ENCODE measurements at places on chromosomes 7 and 10.
A peak's percentile ranks its signal among the peaks of the same experiment; 100 is the strongest.

GRCh38 chr10:27252267-27253000 is 11.8 kb upstream of the ACBD5 start:
- peak; percentile 77 for DNase-seq

- peak; percentile 44 for DNase-seq
Observed at GRCh38 chr10:99551158-99551557, 18.4 kb downstream of the NKX2-3 start.

DNA sequence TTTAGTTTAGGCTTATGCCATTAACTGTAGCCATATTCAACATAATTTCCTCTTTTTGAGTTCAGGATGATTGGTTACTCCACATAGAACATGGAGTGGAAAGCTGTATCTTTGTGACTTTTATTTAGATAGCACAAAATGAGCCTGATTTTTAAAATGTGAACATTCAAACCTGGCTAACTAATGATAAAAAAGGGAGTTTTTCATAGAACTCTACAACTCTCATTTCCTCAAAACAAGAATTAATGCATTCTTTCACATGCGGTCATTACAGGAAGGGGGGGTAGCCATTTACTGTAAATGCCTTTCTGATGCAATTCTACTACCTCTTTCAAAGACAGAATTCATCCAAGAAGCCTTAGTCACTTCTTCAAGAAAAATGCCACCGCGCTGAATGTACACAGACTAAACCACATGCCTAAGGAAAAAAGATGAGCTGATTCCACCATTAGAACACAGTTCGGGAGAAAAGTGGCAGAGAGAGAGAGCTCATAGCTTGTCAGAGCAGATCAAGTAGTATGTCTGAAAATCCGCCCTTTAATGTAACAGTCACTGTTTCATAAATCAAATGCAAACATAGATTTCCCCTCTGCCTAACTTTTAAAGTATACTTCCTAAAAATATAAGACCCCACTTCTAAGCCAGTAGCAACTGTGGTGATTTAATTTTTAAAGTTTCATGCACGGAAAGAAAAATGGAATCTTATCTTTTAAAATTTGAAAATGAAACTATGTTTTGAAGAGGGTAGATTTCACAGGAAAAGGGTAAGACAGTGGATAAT is 226.4 kb upstream of the KLF14 start:
- no peak for DNase-seq

DNA sequence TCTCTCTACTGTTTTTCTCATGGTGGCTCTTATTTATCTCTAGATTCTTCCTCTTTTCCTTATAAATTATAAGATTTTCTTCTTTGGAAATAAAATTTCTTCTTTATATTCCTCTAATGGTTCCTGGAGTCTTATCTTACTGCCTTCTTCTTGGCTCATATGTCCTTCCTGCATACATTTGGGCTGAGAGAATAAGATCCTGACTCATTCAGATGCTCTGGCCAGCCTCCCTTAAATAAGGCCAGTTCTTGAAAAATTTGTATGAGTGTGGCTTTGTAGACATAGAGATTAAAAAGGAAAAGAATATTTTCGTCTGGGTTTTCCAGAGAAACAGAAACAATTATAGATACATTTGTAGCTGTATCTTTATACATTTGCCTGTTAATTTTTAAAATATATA is 411.3 kb downstream of the KIF20B start:
- no peak for DNase-seq

- DNase-seq: no peak
Observed at GRCh38 chr10:127498087-127498486, 51.0 kb upstream of the NPS start.

GRCh38 chr7:5422396-5423305 is 983 bp downstream of the TNRC18 start:
- peak; percentile 56 for DNase-seq

DNA sequence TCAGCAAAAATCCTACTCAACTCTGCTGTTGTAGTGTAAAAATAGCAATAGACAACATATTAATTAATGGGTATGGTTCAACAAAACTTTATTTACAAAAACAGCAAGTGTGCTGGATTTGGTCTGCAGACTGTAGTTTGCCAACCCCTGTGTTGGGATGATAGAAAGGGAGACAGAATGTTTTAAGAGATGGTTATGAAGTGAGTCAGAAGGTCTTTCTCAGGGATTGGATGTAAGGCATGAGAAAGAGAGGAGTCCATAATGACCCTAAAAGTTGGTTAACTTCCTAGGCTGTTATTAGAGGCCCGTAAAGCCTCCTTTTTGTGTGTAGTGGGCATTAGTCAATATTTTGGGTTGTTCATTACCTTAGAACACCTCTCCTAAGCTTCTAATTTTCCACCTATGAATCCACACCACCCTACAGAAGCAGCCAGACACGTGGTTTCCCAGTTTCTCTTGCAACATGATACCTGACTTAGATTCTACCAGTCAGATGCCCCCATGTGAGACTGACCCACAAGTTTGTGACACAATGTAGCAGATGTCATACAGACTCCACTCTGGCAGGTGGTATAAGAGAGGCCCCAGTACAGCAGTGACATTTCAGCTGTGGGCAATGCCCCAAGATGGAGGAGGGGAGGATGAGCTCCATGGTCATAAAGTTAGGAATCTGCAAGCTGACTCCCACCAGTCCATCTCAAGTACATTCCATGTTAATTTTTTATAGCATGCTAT is 1015.6 kb downstream of the KCNMA1 start:
- DNase-seq: no peak

DNA sequence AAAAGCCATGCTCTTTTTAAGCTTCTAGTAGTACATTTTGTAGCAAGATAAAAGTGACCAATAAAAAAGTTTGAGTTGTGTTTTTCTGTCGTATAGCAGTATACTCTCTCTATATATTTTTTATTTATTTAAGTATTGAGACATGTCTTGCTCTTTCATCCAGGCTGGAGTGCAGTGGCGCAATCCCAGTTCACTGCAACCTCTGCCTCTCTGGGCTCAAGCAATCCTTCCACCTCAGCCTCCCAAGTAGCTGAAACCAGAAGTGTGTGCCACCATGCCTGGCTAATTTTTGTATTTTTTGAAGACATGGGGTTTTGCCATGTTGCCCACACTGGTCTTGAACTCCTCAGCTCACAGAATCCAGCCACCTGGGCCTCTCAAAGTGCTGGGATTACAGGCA is 2.8 kb downstream of the SUGCT start:
- DNase-seq: no peak

- DNase-seq: no peak
Observed at GRCh38 chr10:16886031-16886430, 68.8 kb upstream of the RSU1 start.

GRCh38 chr7:64407148-64407547 is 93.4 kb downstream of the ZNF736 start:
- no peak for DNase-seq

GRCh38 chr10:102229810-102230263 is 3.7 kb downstream of the ELOVL3 start:
- peak; percentile 92 for DNase-seq

GRCh38 chr7:45689011-45689796 is 115.0 kb downstream of the ADCY1 start:
- DNase-seq: peak; percentile 16

- peak; percentile 73 for DNase-seq
Observed at GRCh38 chr10:35127289-35127891, 744 bp downstream of the CREM start.

DNA sequence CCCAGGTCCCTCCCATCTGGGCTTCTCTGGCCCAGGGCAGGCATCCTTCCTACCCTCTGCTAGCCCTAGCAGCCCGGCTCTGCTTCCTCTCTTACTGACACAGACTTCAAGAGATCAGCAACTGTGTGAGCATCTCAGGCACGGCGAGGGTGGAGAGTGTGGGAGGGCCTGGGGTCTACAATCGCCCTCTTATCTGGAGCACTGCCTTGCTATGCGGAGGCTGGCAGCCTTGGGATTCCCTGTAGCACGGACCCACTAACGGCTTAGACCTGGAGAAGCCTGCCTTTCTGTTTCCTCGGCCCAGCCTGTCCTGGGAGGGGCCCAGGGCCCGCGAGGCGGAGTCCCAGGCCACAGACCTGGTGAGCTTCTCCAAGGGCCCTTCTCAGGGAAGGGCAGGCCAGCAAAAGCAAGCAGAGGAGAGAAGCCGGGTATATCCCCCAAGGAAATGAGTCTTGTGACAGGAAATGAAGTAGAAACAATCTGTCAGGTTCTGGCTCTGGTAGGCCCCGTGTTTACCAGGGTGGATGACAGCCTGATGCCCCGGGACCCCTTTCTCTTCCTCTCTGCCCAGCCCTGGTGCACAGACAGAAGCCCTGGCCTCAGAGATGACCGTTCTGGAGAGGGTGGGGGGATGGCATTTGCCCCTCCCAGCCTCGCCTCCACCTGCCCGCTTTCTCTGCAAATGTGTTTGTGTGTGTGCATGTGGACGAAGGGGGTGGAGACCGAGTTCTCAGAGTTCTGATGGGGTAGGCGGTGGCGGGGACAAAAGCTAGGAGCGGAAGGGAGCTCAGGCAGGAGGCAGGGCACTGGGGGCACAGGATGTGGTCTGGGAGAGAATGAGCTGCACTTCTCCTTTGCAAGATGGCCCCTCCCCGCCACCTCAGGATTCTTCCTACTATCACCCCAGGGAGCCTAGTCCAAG is 2.5 kb downstream of the LRCH4 start:
- peak; percentile 71 for DNase-seq

DNA sequence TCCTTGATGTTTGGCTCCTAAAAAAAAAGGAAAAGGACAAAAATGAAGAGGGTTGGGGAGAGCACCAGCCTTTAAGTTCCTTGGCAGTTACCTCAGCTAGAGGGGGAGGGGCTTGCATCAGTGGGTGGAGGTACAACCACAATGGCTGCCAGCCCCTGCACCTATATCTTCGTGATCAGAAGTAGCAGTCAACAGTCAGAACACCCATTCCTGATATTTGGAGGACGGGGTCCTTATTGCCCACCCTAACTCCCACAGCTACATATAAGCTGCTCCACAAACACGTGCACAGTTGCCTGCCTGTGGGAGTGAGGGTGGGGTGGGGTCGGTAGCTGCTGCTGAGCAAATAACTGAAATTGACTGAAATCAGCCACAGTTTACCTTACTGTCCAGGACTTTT is 26.2 kb downstream of the C1GALT1 start:
- DNase-seq: no peak

DNA sequence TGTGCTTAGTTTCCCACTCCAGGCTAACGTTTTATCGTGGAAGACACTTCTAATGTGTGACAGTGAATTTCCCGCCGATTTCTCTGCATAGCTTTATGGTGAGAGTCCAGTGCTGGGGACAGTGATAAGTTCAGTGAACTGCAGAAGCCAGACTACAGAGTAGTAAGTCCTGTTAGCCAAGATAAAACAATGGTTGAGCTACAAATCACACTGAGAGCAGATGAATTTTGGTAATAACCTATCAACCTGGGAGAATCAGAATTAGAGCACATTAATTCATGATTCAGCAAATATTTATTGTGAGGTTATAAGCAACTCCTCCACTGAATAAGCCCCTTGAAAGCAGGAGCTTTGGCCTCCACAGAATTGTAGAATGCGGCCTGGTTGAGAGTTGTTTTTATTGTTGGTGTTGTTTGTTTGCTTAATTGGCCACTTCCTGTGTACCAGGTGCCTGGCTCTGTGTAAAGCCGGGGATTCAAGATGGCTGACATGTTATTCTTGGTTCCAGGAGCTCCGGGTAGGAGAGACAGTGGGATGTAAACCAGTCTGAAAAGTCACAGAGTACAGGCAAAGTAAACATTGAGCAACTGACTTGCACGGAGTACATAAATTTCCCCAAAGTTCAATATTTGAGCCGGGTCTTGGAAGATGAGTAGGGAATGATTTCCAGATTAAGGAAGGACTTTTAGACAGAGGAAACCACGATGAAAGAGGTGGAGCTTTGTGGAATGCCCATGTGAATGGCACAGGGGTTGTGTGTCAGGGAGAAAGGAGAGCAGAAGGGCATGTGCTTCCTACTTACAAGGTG is 112.7 kb downstream of the SNX10 start:
- DNase-seq: no peak

GRCh38 chr10:47349516-47349915 is 1.4 kb downstream of the RBP3 start:
- DNase-seq: no peak

- DNase-seq: no peak
Observed at GRCh38 chr7:107891636-107892366, 818 bp downstream of the DLD start.

DNA sequence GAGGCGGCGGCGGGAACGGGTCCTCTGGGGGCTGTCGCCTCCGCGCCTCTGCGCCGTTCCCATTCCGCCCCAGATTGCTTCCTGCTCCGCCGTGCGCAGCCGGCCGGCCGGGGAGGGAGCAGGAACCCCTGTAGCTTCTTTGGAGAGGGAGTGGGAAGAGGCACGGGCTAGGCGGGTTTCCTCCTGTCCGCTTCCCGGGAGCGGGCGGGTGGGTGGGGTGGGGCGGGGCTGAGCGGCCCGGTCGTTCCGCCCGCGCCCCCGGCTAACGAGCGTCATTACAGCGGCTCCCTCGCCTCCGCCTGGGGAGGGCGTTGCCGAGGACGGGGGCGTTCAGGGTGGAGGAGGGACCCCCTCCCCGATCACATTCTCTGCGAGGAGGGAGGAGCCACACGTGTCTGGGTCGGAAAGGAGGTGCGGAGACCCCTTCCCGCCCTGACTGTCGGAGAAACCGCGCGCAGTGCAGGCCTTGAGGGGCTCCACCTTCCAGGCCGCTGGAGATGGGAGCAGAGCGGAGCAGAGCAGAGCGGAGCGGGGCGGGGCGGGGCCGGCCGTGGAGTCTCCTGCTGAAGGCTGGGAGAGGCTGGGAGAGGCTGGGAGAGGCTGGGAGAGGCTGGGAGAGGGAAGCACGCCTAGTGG is 39.7 kb downstream of the AGAP3 start:
- no peak for DNase-seq

DNA sequence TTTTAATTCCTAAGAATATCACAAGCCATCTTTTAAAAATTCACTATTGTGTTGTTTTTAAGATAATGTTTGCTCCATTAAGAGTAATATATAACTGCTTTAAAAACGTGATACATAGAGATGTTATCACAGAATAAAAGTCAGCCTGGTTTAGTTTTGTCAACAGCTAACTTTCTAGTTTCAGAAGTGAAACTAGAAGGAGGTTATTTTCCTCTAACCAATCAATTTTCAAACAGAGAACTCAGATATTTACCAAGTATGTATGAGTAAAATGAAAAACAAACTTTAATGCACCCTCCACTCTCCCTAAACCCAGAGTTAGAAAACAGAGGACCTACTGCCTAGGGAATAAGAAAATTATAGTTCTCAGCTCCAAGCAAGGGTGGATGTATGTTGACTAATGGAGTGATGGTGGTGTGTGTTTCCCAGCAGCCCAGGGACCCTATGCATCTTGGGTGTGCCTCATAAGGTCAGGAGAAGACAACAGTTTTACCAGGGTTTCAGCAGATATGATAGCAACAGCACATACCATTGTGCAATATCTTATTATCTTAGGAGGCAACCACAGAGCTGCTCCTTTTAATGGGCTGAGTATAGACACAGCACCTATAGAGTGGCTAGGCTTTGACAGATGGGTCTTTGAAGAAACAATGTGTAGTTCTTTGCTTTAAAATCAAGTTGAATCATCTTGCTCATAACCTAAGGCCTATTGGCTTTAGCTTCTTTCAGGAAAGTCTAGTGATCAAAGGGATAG is 58.4 kb downstream of the PTPRZ1 start:
- no peak for DNase-seq

DNA sequence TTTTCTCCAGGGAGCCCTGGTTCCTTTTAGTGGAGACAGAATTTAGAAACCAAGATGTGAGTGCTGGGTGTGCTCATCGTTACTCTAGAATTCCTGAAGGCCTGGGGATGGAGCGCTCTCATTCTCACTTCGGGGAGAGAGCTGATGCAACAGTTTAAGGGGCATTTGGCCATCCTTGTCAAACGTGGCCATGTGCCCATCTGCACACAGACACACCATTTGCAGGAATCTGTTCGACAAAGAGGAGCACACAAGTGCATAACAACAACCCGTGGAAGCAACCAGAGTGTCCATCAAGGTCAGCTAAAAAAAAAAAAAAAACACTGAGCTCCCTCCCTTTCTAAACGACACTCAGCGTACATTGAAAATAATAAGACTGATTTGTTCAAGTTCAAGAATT is 23.0 kb upstream of the RET start:
- no peak for DNase-seq

Measured in psoas muscle (tissue), 8 donors.